Central memory CD4-positive, alpha-beta T cell (primary cell): ENCODE measurements at places on chromosomes 3 and 15.
A peak's percentile ranks its signal among the peaks of the same experiment; 100 is the strongest.

GRCh38 chr15:67722030-67722817, 103.1 kb upstream of the SKOR1 start:
- DNase-seq: no peak

GRCh38 chr15:81229586-81229985, 32.9 kb downstream of the IL16 start:
- no peak for DNase-seq

GRCh38 chr15:99433757-99434450, 131.9 kb upstream of the MEF2A start:
- no peak for DNase-seq

DNA sequence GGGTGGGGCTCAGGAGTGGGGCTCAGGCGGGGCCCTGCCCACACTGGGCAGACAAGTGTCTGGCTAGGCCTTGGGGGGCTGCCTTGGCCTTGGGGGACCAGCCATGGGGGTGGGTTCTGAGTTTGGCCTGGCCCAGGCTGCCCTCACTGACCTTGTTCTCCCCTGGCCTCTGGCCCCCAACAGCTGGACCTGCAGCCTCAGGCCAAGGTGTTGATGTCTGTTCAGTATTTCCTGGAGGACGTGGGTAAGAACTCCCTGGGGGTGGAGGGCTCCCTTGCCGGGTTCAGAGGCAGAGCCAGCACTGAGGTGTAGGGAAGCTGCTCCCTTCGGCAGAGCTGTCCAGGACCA, 20.0 kb downstream of the PRKCD start:
- DNase-seq: no peak

- no peak for DNase-seq
Observed at GRCh38 chr3:192273001-192273696, 454.2 kb downstream of the FGF12 start.

GRCh38 chr15:70234256-70234905, 136.7 kb upstream of the TLE3 start:
- peak; percentile 8 for DNase-seq

DNA sequence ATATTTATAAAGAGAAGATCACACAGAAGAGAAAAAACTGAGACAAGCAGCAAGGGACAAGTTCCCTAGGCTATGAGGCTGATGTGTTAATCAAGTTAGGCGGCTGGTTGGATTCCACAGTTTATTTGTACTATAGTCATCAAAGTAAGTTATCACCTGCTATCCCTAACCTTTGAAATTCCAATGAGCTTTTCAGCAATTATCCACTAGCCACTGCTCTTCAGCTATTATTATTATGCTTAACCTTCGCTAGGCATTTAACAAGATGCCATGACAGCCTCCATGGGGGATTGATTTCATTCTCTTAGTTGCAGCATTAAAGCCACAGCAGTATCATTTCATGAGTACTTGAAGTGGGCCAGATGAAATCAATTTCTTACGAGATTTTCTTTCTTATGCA, 699.5 kb upstream of the NAALADL2 start:
- DNase-seq: no peak

GRCh38 chr3:197363553-197364409, 65.4 kb upstream of the DLG1 start:
- no peak for DNase-seq

DNA sequence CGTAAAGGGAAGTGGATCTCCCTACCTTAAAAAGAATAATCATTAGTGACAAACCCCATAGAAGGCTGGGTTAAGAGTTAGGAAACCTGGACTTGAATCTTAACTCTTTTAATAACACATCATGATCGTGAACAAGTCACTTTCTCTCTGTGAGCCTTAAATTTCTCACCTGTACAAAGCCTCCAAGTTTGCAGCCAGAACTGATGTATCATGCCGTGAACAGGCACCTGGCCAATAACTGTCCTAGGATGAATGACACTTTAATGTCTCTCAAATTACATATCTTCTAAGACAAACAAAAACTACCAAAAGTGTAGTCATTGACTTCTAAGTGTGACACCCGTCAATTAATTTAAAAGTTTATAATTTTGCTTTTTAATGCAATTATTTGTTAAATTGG, 3.9 kb downstream of the UPK1B start:
- no peak for DNase-seq

- DNase-seq: no peak
Observed at GRCh38 chr15:59553879-59554735, 57.5 kb upstream of the GCNT3 start.

DNA sequence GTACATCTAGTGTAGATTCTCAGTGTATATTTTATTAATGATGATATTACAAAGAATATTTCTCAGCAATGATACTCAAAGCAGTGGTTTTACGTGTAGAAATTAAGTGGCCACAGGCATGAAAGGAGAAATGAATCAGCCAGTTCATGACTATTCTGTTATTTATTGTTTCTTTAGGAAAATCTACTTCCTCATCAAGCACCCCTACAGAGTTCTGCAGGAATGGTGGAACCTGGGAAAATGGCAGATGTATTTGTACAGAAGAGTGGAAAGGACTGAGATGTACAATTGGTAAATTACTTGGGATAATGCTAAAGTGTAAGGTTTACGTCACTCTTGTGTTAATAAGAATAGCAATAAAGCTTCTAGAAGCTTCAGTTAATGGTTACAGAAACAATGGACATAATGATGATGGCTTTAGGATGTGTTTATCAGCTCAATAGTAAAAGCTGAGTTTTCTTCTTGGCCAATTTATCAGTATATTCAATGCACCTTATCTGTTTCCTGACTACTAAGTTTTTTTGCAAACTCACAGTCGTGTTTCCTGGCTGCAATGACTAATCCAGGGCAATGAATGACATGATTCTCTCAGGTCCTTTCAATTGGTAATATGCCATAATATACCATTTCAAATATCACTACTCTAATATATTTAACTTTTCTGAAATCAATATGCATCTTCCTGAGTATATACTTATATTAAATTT, 20.2 kb downstream of the ADGRG7 start:
- DNase-seq: no peak

DNA sequence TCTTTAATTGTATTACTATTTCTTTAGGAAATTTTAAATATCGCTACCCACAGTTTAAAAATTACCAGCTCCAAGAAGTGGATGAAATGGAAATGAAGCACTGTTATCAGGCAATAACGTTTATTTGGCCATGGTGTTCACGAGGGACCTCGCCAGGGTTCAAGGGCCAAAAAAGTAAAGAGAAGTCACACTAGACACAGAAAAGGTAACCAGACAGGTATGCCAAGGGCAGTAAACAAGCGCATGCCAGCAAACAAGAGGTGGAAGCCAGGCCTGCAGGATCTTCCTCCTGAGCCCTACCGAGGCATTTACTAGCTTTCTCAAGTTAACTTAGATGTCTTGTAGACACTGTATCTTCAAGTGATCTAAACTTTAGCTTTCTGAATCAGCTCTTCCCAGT, 113.5 kb downstream of the PLD1 start:
- DNase-seq: no peak
